ENCODE measurements at places on chromosomes 4 and X. TPM values are rescaled to one million over a fixed set of nuclear protein-coding genes. Genes with fewer than 3 reads are reported as not detected.

The HSD17B13 gene
- total RNA-seq, result 0.10 TPM

The RAB40A gene
- total RNA-seq, result 0.15 TPM

The APLN gene
- total RNA-seq, result 0.26 TPM

The LUZP4 gene
- total RNA-seq, result not detected

The GPRASP2 gene
- total RNA-seq, result 0.15 TPM

The FATE1 gene
- not detected for total RNA-seq

The ERAS gene
- not detected for total RNA-seq

The ASB9 gene
- not detected for total RNA-seq

The GABRE gene
- total RNA-seq, result not detected

The NONO gene
- 512 TPM for total RNA-seq

The ATP8A1 gene
- 18.2 TPM for total RNA-seq

The CXCL11 gene
- total RNA-seq, result not detected

The VCX gene
- total RNA-seq, result not detected

The ATP2B3 gene
- total RNA-seq, result 0.05 TPM
